ENCODE measurements at places on chromosomes 1 and 21.

- no peak for DNase-seq
These were observed 29.6 kb downstream of the NVL start for GRCh38 chr1:224300346-224300745.

- DNase-seq: no peak
These were observed 22.2 kb upstream of the MYOC start for GRCh38 chr1:171674431-171675405.

GRCh38 chr1:58592522-58593134 is 15.6 kb upstream of the TACSTD2 start:
- no peak for DNase-seq

GRCh38 chr1:202010180-202011015 is at the start of gene ELF3:
Gene ELF3, plus strand, starts transcription at chr1:202010587. Its CDS starts 550 bp downstream, at chr1:202011137.
- peak; percentile 97 for DNase-seq

- DNase-seq: no peak
These were observed 1.1 kb downstream of the USP48 start for GRCh38 chr1:21781815-21782348.

DNA sequence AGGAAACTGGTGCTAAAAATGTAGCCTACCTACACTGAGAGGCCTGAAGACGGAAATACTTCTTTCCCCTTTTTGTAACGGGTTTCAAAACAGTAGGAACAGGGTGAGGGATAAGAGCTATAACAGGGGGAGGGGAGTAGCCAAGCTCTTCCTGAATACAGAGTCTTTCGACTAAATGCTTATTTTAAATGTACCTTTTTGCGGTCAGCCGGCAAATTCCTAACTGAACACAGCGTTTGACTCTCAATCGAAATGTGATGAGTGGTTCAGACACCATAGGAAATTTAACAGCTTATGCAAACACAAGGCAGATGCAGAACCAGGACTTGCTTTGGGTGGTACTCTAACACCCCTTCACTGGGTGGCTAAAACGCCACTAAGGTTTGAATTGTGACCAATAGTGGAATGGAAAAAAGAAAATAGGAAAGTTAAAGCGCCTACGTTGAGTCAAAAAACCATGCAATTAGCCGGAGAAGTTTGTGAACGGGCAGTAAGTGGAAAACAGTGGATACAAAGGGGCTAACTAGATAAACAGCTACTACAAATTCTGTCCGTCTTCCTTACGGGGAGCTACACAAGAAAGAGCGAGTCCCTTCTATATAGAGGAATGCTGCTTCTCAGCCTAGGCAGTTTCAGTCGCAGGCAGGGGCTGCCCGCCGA is 1.7 kb downstream of the EGLN1 start:
- DNase-seq: peak; percentile 42

GRCh38 chr1:147641695-147642592 is 28.4 kb downstream of the ACP6 start:
- peak; percentile 67 for DNase-seq

- no peak for DNase-seq
These were observed 558 bp upstream of the KIF21B start for GRCh38 chr1:201023920-201024624.

DNA sequence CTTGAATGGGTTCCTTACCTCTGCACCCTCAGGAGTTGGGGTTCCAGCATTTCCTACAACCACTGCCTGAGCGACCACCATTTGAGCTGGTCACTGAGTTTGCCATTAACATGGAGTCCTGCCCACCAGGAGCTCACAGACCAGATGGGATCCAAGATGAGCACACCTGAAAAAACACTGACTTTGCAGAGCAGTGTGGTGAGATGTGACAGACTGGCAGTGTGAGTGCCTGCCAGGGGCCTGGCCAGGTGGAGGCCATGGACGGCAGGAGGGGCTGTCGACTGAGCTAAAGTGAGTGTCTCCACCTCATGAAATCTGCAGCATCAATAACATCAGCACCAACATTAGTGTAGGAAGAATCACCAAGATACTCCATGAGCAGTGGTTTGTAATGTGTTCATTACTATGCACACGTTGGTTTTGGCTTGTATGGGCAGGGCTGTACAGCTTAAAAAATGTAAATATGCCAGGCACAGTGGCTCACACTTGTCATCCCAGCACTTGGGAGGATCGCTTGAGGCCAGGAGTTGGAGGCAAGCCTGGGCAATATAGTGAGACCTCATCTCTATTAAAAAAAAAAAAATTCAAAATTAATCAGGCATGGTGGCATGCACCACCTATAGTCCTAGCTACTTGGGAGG is 12.2 kb upstream of the MIXL1 start:
- DNase-seq: no peak

GRCh38 chr1:65059930-65060538 is 88.0 kb upstream of the AK4 start:
- DNase-seq: no peak

DNA sequence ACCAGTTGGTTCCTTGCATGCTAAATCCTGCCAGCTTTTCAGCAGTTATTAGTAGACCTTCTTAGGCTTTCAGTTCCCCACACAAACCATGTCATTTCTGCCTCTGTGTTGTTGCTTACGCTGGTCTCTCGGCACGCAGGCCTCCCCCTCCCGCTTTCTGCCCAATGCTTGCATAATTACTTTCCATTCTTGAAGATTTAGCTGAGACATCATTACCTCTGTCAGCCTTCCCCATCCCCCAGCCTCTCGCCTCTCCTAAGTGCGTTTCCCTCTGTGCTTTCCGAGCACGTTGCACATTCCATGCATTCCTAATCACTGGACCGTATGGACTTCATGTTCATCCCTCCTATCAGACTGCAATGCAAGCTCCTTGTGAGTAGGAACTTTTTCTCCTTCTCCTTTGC is 26.8 kb downstream of the TSHB start:
- DNase-seq: no peak

Measured in NCI-H2081 (cell line).